Inflammatory macrophage (primary cell): ENCODE measurements at places on chromosomes 2 and 18.

GRCh38 chr2:15890124-15890754 is 50.1 kb upstream of the MYCN start:
- DNase-seq: no peak

DNA sequence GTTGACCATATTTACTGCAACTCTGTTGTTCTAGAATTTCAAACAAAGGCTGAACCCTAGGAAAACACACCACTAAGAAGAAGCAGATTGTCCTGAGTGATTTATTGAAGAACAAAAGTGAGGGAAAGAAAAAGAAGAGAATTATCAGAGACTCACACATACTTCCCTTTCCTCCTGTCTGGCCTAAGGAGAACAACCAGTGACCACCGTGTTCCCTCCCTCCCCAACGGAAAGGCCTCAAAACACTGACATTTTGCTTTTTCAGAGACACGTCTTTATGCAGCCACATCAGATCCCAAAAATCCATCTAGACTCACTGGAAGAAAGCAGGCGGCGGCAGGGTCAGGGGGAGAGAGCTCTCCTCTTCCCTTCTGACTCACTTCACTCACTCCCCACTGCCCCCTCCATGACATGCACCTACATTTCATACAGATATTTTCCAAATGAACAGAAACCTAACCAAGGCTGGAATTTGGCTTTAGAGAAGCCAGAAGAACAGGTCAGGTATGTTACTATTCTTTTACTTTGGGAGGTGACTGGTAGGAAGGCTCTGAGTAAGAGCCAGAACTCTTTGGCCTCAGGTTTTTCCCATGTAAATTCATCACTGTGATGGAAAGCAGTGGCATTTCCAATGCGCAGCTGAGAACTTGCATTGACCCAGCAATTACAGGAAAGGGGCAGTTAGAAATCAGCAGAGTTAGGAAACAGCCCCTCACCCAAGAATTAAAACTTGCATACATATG is 169.9 kb downstream of the BCL11A start:
- DNase-seq: no peak

- DNase-seq: no peak
These were observed 69.8 kb upstream of the RASGRP3 start for GRCh38 chr2:33406622-33407021.

GRCh38 chr2:73717251-73717606 is 19.9 kb downstream of the TPRKB start:
- DNase-seq: no peak

DNA sequence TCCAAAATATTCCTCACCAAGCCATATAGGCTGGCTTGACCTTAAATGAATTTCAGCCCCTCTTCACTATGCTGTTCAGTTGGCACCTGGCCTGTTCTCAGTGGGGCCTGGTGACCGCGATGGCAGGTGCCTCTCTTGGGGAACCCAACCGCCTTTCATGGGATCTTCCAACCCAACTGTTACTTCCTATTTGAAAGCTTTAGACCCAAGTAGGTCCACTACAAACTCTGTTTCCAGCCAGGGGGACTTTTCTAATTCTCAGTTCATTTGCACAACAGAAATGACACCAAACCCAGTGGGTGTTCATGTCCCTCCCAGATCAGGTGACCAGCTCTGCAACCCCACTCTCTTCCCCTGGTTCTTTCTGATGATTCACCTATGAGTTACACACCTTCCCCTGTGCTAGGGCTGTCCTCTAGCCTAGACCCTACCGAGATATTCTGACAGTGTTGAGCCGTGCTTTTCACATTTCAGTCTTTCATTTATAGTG is 35.6 kb upstream of the NDUFV2 start:
- peak; percentile 84 for DNase-seq

DNA sequence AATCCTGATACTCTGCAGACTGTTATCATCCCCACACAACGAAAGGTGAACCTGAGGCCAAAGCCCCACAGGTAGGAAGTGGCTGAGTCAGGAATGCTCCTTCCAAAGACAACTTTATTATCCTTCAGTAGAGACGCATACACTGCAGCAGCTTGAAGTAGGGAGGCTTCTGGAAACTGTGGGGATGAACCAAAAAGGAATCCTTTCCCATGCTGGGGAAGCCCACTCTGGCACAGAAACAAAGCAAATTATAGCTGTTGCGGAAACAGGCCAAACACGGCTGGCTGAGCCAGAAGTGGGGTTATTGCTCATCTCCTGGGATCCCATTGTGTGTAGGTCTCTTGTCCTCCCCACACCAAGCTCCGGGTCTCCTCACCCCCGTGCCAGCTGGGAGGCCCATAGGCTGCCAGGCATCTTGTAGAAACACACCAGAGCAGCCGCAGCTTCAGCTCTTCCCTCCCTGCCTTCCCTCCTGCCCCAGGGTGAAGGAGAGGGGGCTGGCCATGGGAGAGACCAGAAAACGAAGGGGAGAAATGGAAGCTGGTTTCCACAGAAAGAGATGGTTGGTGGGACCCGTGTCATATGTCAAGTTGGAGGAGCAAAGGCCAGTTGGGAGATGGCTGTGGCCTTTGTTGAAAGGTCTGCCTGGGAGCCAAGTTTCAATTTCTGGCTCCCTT is 176.9 kb upstream of the NABP1 start:
- no peak for DNase-seq

GRCh38 chr2:178819992-178820391 is 12.8 kb upstream of the TTN start:
- no peak for DNase-seq
